GM23338 (cell line): ENCODE measurements at places on chromosomes 5 and 9. TPM values are rescaled to one million over a fixed set of nuclear protein-coding genes. Genes with fewer than 3 reads are reported as not detected.

C9 gene
- polyA plus RNA-seq = not detected in 2 replicates

C9orf50 gene
- not detected in 2 replicates for polyA plus RNA-seq

TTC23L gene
- 1.1 and 2.3 TPM in 2 replicates for polyA plus RNA-seq

STPG3 gene
- polyA plus RNA-seq = not detected in 2 replicates

OTP gene
- polyA plus RNA-seq = not detected in 2 replicates

EQTN gene
- polyA plus RNA-seq = 0.21 TPM in 1 of 2 replicates, not detected in the other

SIT1 gene
- polyA plus RNA-seq = 13.2 TPM in 2 replicates

BTNL3 gene
- polyA plus RNA-seq = 0.08 TPM in 1 of 2 replicates, not detected in the other

ZNF354C gene
- 0.99 and 1.6 TPM in 2 replicates for polyA plus RNA-seq

AJM1 gene
- 0.28 and 0.36 TPM in 2 replicates for polyA plus RNA-seq

PCDHGA3 gene
- polyA plus RNA-seq = 0.28 and 0.63 TPM in 2 replicates

AUH gene
- polyA plus RNA-seq = 34.2 and 44.5 TPM in 2 replicates

FEM1C gene
- 4.5 and 4.7 TPM in 2 replicates for polyA plus RNA-seq

GADD45G gene
- polyA plus RNA-seq = 24.1 TPM in 2 replicates

OBP2A gene
- not detected in 2 replicates for polyA plus RNA-seq

MEIKIN gene
- not detected in 2 replicates for polyA plus RNA-seq

MTAP gene
- polyA plus RNA-seq = 51.0 and 61.8 TPM in 2 replicates

SHISAL2B gene
- 21.1 and 24.4 TPM in 2 replicates for polyA plus RNA-seq

HK3 gene
- polyA plus RNA-seq = not detected in 2 replicates

NOXA1 gene
- 0.68 and 1.4 TPM in 2 replicates for polyA plus RNA-seq

NEURL1B gene
- polyA plus RNA-seq = 1.9 and 2.1 TPM in 2 replicates

DNA sequence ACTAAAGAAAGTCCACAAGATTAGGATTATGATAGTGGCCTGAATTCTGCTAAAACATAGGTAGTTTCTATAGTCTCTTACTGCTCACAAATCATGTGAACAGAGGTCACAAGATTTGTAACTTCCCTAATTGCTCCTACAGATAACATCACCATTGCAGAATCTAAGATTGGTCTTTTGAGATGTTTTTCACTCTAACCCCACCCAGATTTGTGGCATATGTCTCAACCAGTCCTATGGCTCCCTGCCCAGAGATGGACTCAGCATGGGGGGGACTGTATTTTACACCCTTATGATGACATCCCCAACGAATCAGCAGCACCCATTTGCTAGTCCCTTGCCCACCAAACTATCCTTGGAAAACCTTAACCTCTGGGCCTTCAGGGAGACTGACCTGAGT lies 1046.2 kb downstream of the CDH12 start:
- DNase-seq = no peak

- no peak for DNase-seq
Observed at GRCh38 chr5:65262649-65263059, 219.1 kb downstream of the ADAMTS6 start.

GRCh38 chr9:36903541-36904435 lies 130.3 kb downstream of the PAX5 start:
- DNase-seq = no peak

DNA sequence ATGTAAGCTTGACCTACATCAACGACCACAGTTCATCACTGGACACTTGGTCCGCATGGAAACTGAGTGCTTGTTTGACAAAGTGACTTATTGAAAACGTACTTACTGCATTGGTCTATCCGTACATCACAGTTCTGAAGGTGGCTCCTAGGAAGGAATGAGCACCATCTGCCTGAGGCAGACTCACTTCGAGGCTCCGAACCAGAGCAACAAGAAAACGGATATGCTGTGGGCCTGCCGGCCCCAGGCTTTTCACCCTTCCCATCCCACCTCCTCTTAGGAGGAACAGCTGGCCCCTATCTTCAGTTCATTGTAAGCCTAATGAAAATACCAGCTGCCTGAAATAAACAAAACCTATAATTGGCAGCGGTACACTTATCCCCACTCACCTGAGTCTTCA lies 67.2 kb upstream of the TSLP start:
- DNase-seq = no peak

GRCh38 chr9:86747711-86748110 lies 199.6 kb downstream of the GAS1 start:
- DNase-seq = no peak

DNA sequence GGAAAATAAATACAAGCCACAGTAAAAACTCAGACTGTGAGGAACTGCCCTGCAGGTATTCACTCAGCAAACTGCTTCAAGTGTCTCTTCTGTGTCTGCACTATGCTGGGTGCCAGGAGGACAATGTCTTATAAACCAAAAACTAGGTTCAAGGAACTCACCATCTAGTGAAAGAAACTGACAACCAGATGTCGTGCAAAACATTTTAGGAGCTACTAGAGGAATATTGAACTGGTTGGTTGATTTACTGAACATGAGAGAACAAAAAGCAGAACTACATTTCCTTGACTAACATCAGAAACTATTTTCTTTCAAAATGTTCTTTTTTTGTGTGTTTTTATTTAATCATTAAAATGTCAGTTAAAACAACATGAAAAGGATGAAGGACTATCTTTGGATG lies 35.2 kb downstream of the ZNF366 start:
- no peak for DNase-seq

DNA sequence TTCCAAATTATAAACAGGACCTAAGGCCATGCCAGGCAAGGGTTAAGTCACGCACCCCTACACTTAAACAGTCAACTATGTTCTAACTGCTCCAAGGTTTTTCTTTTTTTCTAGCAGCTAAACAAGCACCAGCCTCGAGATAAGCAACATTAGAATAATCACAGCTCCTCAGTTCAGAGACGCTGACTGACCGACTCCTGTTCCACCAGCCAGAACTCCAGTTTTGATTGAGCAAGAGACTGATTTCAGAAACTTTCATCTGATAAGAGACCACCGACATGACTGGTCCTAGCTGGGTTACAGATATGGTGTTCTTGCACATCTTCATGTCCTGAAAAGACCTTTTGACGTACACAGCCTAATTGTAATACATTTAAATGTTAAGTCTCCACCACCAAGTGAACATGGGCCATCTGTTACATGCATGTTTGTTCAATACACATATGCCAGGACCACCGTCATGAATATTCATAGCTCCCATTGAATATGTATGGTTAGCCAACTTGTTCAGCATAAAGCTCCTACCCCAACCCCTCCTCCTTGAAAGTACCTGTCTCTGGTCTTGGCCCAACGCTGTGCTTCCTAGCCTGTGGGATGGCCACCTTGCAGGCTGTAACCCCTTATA lies 23.7 kb upstream of the OTULINL start:
- DNase-seq = no peak

DNA sequence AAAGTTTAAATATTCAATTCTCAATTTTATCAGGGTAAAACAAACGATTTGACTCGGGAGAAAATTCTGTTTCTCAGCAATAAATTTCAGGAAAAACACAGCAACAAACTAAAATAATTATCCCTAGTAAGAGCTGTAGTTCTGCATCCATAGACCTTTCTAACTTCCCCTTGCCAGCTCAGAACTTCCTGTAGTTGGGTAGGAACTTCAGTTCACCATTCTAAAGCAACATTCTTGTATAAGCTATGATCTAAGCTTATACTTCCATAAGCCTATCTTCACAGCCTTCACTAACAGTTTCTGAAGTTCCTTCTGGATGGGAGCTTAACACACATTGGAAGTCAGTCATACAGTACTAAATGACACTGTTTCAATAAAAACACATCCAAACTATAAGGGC lies 96.6 kb downstream of the UBAP2 start:
- no peak for DNase-seq

DNA sequence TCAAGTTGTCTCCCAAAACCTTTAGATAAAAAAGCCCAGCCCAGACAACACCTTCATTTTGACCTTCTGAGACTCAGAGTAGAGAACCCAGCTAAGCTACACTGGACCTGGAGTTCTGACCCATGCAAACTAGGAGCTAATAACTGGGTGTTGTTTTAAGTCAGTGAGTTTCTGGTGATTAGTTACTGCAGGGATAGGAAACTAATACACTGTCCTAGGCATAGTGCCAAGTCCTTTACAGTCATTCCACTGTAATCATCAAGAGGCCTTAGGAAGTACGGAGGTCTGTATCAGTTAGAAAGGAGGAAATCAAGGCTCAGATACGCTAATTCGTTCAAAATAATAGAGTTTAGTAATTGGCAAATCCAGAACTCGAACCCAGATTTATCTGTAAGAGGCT lies 197.9 kb downstream of the KCTD16 start:
- no peak for DNase-seq

GRCh38 chr5:17995997-17996396 lies 361.7 kb downstream of the TAF11L14 start:
- no peak for DNase-seq

DNA sequence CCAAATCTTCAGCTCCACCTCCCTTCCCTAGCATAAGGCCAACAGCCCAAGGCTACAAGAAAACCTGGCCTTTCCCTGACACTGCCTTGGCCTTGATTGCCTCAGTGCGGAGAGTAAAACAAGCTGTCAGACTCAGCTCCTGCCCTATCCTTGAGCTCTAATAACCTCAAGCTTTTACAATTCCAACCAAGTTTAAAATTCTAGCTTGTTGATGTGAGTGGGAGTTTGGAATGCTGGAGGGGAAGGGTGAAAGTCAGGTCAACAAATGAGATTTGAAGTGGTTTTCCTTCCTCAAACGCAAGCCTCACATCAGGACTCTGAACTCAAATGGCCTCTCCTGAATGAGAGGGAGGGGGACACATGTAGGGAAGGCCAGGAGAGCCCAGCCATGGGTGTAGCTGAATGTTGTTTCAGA lies 197.0 kb upstream of the VLDLR start:
- DNase-seq = no peak

- DNase-seq = peak; percentile 79
Observed at GRCh38 chr5:174920906-174921550, 196.6 kb downstream of the MSX2 start.

DNA sequence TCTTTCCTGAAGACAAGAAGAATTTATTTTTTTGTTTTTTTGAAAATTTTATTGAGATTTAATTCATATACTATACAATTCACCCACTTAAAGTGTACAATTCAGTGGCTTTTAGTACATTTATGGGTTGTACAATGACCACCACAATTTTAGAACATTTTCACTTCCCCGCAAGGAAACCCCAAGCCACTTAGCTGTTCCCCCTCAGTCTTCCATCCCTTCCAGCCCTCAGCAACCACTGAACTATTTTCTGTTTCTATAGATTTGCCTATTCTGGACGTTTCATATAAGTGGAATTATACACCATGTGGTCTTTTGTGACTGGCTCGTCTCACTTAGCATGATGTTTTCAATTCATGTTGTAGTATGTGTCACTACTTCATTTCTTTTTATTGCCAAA lies 28.0 kb downstream of the DNAI1 start:
- no peak for DNase-seq

DNA sequence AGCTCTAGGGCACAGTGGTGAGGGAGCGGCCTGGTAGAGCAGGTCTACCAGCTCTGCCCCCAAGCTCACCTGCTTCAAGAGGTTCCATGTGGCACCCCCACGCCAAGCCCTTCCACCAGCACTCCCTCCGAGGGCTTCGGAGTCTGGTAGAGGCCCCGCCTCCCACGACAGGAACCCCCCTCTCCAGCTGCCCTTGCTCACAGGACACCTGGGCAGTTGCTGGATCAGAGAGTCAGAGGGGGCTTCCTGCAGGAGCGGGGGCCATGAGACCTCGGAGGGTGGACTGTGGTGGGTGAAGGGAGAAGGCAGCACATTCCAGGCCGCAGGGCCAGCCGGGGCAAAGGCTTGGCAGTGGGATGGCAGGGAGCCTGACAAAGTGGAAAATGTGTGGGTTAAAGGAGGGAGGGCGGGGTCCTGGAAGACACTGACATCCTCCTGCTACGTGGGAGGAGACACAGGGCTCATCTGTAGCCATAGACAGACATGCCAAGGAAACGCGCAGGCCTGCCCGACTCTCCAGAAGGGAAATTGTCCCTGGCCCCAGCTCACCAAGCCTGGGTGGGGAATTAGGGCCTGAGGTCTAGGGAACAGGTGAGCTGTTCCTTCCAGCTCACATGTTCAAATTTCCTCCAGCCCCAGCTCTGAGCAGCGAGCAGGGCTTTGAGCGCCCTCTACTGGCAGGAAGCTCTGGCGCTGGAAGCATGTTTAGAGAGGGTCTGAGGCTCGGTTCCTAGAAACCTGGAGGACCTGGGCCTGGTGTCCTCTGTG lies 74.2 kb downstream of the NTNG2 start:
- DNase-seq = peak; percentile 95

DNA sequence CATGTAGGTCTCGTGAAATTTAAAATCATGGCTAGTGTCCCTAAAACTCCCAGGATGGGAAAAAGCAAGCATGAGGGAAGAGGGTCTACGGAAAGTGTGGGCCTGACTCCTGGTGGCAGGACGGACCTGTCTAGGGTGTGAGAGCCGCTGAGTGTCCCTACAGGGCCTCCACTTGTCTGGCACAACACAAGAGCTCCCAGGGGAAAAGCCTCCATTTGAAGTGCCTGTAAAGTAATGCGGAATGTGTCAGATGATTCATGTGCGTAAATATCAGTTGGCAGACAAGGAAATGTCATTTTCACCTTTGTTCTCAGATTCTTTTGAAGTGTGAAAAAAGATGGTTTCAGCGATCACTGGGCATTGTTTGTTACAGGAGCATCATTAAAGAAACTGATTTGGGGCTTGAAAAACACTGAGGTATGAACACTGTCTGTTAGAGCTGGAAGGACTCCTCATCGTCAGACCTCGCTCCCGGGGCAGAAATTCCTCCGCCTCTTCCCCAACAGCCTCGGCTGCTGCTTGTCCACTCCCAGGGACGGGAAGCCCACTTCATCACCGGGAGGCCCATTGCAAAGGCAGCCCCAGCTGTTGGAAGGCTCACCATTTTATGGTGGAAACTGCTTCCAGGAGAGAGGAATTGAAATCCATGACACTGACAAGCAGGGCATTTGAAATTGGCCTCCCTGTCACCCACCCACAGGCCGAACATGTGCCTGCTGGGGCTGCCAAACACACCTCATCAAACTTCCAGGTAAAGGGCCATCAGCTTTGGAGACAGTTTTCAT lies 240.8 kb downstream of the FSTL4 start:
- DNase-seq = no peak

GRCh38 chr9:16031971-16032370 lies 479.1 kb downstream of the CCDC171 start:
- DNase-seq = no peak

GRCh38 chr9:37385286-37385685 lies 37.2 kb upstream of the GRHPR start:
- no peak for DNase-seq

- no peak for DNase-seq
Observed at GRCh38 chr5:73673161-73673591, 47.2 kb downstream of the ARHGEF28 start.

GRCh38 chr9:135610290-135611141 lies 28.8 kb downstream of the GLT6D1 start:
- no peak for DNase-seq

DNA sequence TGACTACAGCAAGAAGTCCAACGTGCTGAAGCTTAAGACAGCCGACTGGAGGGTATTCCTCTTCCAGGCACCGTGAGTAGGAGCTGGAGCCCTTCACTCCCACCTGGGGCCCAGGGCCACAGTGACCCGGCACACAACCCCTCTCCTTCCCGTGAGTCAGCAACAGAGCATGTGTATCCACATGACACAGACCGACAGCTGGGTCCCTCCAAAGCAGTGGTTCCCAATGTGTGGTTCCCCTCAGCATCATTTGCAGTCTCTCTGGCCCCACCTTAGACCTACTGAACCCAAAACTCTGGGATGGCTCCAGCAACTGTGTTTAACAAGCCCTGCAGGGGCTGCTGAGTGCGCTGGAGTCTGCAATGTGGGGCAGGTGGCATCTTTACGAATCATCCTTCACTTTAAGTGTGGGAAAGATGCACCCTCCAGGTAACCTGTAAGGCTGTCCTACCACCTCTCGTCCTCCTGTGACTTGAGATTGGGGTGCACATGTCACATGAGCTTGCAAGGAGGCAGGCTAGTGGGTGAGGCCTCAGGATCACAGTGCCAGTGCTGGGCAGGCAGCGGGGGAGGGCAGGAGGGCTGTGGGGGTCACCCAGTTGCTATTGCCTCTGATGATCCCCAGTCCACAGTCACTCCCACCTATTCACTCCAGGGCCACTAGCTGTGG lies 42.2 kb downstream of the PSD2 start:
- DNase-seq = no peak
